SK-N-SH treated with all-trans-retinoic acid at 6 μM for 48 hours (cell line): ENCODE measurements at places on chromosomes 2 and 18.

DNA sequence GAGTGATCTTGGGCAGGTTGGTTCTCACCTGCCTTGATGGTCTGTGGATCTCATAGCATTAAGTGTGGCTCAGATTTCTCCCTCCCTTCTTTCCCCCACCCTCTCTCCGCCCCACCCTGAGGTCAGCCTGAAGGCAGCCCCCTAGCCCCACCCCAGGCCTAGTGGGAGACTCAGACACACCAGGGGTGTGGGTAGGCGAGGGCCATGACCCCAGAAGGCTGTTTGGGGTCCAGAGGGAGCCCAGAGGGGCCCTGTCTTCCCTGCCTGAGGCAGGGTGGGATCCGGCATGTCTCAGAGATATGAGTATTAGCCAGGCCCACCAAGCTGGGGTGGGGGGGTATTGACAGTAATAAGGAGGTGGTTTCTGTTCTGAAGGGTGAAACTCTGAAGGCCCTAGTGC, 160.5 kb downstream of the GLI2 start:
- ATAC-seq, result no peak

- no peak for ATAC-seq
Measured at GRCh38 chr2:99422599-99422998, 67.2 kb downstream of the REV1 start.

DNA sequence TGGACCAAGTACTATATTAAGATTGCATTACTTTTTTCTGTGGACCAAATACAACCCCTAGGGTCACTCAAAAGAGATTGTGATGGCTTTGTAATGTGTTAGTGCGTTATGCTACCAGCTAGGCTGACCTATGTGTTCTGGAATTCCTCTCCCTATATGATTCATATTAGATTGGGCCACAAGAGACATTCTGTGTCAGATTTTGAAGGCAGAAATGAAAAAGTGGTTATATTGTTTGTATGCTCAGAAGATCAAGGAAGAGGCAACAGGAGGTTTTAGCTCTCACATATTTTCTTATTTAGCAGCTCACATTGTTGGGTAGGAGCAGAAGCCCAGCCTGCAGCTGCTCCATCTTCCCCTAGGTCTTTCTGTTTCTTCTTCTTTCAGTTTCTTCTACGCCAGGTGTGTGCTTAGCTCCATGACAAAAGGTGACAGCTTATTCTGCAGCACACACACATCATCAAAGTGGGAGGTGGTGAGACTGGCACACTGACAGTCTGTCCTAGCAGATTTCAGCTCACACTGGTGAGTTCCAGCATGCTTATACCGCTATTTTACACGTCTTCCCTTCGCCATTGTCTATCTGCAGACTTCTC, 156.8 kb upstream of the UBE2E3 start:
- peak; percentile 77 for ATAC-seq

GRCh38 chr2:10497797-10498251, 49.7 kb upstream of the ODC1 start:
- ATAC-seq, result peak; percentile 75

- no peak for ATAC-seq
Measured at GRCh38 chr2:3354986-3355385, 22.6 kb downstream of the EIPR1 start.

DNA sequence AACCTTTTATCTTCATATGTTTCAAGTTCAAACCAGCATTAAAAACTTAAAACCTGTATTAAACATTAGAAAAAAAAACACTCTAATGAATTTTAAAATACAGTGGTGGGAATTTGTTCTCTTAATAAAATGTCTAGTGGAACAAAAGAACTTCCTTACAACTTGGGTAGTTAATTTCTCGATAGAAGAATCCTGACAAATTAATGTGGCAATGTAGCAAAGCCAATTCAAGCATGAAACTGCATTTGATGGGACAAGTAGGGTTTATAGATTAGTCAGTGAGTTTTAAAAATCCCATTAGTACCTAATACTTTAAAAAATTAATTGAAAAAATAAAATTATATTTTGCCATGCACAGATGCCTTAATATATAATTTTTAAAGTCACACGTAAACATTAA, 59.4 kb downstream of the PDE1A start:
- ATAC-seq, result no peak

GRCh38 chr2:80519699-80520291, 215.2 kb upstream of the LRRTM1 start:
- no peak for ATAC-seq

- no peak for ATAC-seq
Measured at GRCh38 chr2:211860224-211860623, 678.4 kb downstream of the ERBB4 start.

DNA sequence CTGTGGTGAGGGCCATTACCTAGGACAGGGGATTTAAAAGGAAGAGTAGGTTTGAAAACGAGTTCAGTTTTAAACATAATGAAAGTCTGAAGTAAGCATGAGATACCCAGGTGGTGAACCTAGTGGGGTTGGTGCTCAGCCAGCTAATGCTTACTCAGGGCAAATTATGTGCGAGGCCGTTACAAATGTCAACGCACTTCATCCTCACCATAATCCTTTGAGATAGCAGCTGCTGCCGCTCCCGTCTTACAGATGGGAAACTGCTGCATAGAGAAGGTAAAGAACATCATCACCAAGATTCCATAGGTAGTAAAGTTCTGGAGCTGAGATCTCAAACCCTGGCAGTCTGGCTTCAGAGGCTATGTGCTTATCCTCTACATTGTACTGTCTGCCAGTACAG, 209.0 kb downstream of the DYM start:
- no peak for ATAC-seq
